ENCODE measurements at places on chromosomes 7 and 10. TPM values are rescaled to one million over a fixed set of nuclear protein-coding genes. Genes with fewer than 3 reads are reported as not detected.

FGL2 gene
- total RNA-seq: 13.3 TPM

- no peak for DNase-seq
Observed at GRCh38 chr7:135763261-135763660, 14.6 kb upstream of the FAM180A start.

DNA sequence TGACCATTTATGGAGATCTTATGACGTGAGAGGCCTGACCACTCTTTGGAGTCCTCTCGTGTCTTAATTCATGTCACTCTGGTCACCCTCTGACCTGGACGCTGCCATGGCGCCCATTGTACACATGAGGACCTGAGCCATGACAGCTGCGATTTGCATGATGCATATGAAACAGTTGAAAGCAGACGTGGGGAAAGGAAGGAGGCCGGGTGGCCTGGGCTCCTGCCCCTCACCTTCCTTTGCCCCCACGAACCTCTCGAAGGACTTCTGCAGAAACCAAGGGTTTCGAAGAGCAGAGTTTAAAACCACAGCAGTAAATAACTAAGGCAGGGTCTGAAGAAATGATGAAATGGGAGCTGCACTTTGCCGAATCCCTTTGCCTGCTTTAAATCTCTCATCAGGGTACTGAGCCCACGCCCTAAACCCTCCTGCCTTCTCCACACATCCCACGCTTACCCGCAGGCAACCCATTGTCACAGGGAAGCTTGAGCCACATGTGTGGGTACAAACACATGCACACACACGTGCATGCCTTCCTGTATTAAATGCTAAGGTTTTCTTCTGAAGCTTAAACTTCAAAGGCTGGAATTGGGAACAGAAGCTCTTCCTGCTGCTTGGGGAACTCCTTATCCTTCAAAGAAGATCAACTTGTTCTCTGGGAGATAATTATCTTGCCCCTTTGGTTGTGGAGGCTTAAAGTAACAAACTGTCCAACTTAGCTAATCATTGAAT is 11.7 kb upstream of the CALML3 start:
- DNase-seq: no peak

GRCh38 chr7:76351372-76351771 is 7.4 kb downstream of the YWHAG start:
- DNase-seq: no peak

FKBP6 gene
- not detected for total RNA-seq

GRCh38 chr10:126972635-126973414 is 67.6 kb downstream of the DOCK1 start:
- no peak for DNase-seq

DNA sequence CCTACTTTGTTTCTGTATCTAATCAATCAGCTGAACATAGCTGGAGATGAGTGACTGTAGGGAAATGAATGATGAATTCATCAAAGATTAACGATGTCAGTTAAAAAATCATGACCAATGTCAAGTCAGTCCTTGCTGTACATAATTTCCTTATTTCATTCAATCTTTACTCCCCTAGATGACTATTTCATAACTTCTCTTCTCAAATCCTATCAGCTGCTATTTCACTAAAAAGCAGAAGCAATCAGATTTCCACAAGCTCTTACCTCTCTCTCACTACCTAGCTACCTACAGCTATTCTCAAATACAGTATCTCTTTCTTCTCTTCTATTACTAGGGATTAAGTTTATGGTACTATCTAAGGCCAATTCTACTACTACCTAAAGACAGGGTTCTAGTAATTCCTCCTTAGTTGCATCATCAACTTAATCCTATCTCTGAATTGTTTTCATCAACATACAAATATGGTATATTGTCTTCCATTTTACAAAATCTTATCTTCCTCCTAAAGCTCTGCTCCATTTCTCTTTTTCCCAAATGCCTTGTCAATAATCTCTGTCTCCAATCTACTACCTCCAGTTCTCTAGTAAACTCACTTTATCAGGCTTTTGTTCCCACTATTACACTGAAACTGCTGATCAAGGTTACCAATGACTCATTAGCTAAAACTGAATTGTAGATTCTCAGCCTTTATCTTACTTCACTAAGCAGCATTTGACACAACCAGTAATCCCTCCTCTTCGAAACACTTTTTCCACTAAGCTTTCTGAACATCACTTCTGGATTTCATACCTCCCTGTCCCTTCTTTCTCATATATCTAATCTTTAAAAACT is 28.4 kb downstream of the JMJD1C start:
- DNase-seq: no peak

PAX4 gene
- not detected for total RNA-seq

DNA sequence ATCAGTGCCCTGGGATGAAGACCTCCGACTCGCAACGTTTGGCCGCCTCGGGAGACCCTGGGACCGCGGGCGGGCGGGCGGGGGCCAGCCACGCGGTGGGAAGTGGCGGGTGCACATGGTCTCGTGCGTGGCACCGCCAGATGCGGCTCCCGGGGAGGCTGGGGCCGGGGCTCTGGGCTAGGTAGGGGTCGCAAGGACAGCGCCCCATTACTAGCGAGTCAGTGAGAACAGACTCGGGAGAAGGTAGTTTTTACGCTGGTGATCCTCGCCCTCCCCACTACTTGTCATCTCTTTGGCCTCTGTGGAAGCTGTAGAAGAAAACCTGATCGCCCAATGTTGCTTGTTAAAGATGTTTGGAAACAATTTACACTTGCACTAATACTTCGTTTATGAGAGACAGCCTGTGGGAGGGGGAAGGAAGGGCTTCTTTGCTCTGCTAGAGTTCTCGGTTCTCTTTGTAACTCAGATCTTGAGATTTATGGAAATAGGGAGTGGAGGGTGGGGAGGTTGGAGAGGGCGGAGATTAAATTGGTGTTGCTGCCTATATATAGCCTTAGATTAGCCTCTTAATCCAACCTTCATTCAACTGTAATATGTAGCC is 591 bp downstream of the BZW2 start:
- DNase-seq: no peak

- no peak for DNase-seq
Observed at GRCh38 chr7:36202398-36202797, 49.3 kb downstream of the EEPD1 start.

DNA sequence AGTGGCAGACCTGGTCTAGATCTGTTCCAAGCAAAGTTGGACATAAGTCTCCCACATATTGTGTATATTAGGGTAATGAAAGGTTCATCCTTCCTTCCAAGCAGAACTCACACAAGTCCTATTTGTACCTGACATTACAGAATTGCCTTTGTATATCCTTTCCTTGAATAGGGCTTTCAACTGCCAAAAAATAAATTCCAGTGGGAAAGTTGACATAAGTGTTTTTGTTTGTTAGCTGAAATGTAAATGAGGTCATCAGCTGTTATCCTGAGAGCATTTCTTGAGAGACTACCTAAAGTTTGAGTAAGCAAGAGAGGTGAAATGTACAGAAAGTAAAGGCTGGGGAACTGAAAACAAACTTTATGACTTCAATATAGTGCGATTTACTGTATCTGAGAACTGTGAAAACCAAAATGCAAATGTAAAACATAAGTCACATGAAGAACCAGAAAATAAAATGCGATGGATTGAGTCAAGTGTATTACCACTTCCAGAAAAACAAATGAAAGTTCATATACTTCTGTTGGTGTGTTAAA is 527.3 kb upstream of the SEMA3D start:
- no peak for DNase-seq

GRCh38 chr7:27250557-27251070 is 8.0 kb downstream of the EVX1 start:
- DNase-seq: no peak

DNA sequence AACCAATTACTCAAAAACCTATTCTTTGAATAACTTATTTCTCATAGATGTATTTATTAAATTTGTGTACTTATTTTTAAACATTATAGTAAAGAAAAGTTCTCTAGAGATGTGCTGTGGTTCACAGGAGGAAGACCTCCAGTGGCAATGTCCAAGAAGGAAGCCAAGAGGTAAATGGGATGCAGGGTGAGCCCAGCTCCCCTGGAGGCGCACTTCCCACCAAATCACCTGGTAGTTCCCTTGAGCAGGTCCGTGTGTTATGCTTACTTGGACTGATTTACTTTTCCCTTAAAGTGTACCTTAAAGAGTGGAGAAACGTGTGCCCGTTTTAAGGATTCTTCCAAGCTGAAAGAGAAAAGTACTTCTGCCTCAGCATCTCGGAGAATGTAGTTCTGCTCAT is 55.3 kb downstream of the PAXIP1 start:
- no peak for DNase-seq

DNA sequence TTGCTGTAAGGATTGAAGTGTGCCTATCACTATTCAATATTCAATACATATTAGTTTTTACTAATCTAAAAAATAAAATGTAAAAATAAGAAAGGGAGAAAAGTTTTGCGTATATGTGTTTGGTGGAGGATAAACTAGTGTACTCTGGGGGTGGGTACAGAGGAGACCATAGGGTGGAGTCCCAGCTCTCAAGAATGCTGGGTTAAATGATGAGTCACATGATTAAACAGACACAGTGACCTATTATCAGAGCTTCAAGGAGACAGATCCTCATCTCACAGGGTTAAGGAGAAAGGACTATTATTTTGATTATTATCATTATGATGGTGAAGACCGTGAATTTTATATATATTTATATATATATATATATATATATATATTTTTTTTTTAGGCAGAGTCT is 77.5 kb downstream of the AFAP1L2 start:
- DNase-seq: no peak

DNA sequence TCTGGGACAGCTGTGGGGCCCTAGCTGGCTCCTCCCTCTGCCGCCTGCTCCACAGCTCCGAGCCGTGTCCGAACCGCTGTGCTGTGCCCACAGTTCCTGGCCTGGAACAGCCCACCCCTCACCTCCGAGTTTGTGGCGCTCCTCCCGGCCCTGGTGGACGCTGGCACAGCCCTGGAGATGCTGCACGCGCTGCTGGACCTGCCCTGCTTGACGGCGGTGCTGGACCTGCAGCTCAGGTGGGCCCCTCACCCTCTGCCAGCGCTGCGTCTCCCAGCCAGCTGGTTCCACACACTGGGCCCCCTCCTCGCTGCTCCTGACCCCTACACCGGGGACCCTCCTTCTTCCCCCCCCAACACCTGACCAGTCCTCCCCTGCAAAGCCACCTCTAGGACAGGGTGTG is 12.1 kb downstream of the AP5Z1 start:
- no peak for DNase-seq

DNA sequence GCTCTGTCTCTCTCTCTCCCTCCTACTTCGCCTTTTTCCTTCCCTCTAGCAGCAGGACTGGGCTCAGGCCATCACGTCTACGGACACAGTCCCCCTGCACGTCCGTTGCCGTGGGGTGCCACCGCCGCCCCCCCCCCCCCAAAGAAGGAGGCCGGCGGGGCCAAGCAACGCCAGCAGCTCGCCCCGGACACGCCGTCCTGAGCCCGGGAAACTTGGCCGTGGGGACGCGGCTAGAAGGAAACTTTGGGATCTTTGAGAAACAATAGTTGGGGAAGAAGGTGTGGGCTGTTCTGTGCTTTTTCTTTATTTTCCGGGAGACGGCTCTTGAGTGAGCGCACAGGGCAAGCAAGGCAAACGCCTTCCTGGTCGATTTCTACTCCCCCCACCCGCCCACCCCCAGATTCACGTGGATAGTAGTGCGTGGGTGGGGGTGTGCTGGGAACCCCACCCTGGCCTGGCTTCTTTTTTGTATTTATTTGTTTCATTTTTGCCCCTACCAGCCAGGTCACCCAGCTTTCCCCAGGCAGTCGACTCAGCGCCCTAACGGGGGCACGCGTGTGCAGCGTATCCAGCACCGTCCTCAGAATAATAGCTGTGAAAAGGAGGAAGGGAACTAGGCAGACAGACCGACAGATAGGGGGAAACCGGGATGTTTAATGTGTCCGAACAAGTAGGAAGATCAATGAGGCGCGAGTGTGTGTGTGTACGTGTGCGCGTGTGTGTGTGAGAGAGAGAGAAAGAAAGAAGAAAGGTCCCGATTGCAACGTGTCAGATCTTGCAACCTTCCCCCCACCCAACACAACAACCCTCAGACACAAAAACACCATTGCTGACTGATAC is 1.4 kb downstream of the MXI1 start:
- no peak for DNase-seq

- DNase-seq: no peak
Observed at GRCh38 chr10:65993451-65993850, 932.4 kb upstream of the LRRTM3 start.

- no peak for DNase-seq
Observed at GRCh38 chr10:101237081-101237981, 8.1 kb upstream of the LBX1 start.

Measured in right atrium auricular region (tissue), 2 donors.